ENCODE measurements at places on chromosomes 12 and 14.

GRCh38 chr12:68264857-68265256 lies 11.5 kb upstream of the IL22 start:
- DNase-seq = no peak

DNA sequence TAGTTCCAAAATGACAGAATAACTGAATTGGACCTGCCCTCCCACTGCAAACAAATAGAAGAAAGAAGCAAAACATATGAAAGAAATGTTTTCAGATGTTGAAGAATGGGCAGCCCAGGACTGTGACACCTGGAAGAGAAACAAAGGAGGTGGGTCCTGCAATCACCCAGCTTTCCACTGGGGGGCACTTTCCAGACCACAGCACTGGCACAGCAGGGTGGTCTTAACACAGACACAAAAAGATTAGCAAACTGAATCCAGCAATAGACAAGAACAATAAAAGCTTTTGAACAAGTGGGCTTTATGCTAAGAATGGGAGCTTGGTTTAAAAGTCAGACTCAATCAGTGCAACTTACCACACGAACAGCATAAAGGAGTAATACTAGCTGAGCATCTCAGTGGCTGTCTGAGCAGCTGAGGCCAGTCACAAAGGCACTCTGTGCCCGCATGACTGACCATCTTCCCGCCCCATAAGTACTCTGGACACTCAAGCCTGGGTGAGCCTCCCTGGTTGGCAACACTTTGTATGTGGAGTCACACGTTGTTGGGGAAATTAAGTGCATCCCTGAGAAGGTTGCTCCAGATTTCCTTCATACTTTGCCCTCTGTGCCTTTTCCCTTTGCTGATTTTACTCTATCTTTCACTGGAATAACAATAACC lies 27.7 kb downstream of the JKAMP start:
- no peak for DNase-seq

DNA sequence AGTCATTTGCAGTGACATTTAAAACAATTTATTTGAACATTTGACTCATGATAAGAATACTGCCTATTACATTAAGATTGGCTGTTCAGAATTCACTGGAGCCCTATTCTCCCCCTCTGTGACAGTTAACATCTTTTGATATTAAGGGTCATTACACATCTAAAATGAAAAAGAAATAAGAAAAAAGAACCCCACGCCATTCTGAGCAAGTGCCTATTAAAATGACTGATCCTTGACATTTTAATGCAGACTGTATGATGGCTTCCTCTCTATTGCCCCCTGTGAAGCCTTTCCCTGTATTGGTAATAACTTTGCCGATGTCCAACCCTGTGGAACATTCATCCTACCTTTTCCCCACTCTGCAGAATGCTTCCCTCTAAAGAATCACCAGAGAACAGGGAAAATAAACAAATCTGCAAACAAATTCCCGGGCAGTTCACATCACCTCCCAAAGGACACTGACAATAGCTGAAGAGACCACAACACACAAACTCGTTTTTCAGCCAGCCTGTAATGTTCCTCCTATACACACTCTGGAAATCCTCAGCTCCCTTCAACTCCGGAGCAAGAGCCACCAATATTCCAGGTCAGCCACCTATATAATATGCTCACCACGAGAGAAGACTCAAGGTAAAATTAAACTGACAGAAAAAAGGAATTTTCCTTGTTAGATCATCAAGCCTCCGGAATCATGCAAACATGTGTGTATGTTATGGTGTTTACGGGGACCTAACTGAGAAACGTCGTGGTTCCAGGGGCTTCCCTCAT lies 2.1 kb downstream of the NIN start:
- no peak for DNase-seq

DNA sequence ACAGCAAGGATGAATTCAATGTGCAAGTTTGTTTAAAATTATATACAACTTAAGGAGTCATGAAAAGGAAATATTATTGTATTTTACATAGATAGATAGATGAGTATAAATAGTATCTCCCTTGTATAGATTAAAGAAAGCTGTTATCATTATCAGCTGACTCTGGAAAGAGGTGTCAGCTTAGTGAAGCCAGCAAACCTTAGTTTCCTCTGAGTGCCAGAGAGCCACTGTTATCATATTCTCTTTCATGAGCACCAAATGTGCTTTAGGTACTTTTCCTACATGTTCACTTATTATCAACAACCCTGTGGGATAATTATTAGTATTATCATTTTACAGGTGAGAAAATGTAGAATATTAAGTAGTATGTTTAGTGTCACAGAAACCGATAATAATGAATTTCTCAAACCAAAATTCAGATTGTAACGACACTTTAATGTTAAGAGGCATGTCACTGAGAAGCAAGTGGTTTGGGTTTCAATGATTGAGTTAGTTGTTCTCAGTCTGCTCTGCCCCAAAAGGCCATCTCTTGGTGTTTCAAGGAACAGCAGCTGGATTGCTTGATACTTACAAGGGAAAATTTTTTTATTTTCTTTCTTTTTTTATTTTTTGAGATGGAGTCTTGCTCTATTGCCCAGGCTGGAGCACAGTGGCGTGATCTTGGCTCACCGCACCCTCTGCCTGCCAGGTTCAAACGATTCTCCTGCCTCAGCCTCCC lies 53.7 kb downstream of the PLEKHA5 start:
- DNase-seq = no peak

- no peak for DNase-seq
These were observed 419.3 kb upstream of the SEL1L start for GRCh38 chr14:81952917-81953316.

- DNase-seq = no peak
These were observed 20.3 kb downstream of the LRRC74A start for GRCh38 chr14:76846331-76847047.

DNA sequence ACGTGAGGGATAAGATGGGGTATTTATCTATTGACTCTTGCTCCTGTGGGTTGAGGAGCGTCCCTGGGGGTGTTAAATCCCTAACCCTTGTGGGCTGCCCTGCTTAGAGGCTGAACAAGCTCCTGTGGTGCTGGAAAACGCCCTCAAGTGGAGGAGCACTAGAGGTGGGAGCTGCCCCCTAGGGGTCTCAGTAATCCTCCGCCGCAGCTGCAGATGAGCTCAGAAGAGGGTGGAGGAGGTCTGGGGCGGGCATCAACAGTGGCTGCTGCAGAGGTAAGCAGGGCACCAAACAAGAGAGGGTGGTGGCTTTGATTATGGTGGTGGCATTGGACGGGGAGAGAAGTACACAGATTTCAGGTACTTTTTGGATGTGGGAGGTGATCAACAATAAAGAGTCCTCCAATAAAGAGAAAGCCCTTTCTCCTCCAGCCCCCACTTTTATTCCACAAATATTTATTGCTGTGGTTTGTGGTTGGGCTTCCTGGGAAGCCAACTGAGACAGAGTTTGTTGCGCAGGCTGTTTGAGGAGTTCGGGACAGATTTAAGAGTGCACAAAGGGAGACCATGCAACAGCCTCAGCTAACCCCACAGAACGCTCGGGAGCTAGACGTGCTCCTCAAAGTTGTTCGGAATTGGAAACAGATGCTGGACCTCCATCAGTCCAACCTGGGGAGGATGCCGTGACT lies 179.9 kb downstream of the ADCK1 start:
- no peak for DNase-seq

- DNase-seq = no peak
These were observed 177.1 kb downstream of the CACNA1C start for GRCh38 chr12:2229661-2230539.

DNA sequence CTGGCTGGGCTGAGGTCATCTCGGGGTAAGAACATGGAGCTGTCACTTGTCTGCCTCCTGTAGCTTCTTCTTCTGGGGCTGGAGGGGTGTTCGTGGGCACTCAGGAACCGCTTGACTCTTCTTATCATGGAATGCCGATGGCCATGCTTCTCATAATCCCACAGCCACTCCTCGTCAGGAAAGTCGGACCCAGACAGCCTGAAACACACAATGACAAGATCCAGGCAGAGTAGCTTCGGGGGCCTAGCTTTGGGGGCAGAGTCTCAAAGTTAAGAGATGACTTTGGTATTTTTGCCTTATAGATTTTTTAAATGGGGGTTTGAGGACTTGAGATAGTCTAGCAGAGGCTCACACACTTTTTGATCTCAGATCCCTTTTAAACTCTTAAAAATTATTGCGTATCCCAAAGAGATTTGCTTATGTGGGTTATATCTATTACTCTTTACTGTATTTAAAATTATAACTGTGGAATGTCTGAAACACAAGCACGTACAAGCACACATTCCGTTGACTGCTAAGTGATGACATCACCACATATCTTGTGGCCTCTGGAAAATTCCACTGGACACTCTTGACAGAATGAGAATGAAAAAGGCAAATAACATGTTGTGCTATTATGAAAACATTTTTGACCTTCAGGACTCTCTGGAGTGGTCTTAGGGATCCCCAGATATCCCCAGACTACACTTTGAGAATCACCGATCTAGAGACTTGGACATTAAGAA lies 43.3 kb downstream of the BEST3 start:
- no peak for DNase-seq
